Tibial artery (tissue), 4 donors: ENCODE measurements at places on chromosomes 1 and 21.
A peak's percentile ranks its signal among the peaks of the same experiment; 100 is the strongest.

- DNase-seq, result peak; percentile 73
Measured at GRCh38 chr1:229625071-229625914, 629 bp downstream of the TAF5L start.

- no peak for DNase-seq
Measured at GRCh38 chr1:41242342-41243078, 404 bp upstream of the SCMH1 start.

DNA sequence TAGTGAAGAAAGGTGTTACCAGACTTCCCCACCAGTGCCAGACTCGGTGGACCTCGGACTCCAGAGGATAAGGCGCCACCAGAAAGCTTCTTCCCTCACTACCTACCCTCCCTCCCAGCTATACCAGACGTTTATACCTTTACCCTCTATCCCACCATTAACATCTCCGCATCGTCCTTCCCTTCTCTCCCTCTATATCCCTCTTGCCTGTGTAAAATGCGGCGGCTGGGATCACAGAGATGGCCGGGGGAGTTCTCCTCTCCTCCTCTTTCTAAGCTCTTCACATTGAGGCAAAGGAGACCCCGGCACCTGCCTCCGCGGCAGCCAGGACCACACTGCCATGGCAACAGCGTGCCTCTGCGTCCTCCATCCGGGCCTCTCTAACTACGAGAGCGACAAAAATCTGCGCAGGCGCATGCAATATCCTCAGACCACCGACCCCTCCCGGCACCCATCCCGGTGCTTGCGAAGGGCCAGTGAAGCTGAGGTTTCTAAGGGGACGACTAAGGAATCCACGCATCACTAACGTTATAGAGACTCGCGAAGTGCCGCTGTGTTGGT, at the start of gene CCDC181:
CCDC181 (minus strand) TSS at position 394 of the 561 bp plus-strand sequence. CDS start 2,547 bp downstream, outside the sequence.
- peak; percentile 27 for DNase-seq

- peak; percentile 72 for DNase-seq
Measured at GRCh38 chr1:67831850-67832513, 1.3 kb downstream of the GNG12 start.

- no peak for DNase-seq
Measured at GRCh38 chr1:202160377-202160940, at the start of gene PTPN7. Gene PTPN7 (minus strand): TSS chr1:202160602. CDS start chr1:202159402, 1,200 bp downstream.

DNA sequence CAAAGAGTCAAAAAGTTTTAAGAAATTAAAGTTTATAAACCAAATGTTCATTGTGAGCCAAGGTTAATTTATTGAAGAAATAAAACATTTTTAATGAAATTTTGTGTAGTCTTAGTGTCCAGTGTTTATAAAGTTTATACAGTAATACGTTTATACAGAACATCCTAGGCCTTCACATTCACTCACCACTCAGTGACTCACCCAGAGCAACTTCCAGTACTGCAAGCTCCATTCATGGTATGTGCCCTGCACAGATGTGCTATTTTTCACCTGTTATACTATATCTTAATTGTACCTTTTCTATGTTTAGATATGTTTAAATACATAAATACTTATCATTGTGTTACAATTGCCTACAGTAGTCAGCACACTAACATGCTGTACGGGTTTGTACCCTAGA, 33.6 kb downstream of the TYW3 start:
- DNase-seq, result no peak

- no peak for DNase-seq
Measured at GRCh38 chr1:66521721-66522365, 12.1 kb upstream of the SGIP1 start.

DNA sequence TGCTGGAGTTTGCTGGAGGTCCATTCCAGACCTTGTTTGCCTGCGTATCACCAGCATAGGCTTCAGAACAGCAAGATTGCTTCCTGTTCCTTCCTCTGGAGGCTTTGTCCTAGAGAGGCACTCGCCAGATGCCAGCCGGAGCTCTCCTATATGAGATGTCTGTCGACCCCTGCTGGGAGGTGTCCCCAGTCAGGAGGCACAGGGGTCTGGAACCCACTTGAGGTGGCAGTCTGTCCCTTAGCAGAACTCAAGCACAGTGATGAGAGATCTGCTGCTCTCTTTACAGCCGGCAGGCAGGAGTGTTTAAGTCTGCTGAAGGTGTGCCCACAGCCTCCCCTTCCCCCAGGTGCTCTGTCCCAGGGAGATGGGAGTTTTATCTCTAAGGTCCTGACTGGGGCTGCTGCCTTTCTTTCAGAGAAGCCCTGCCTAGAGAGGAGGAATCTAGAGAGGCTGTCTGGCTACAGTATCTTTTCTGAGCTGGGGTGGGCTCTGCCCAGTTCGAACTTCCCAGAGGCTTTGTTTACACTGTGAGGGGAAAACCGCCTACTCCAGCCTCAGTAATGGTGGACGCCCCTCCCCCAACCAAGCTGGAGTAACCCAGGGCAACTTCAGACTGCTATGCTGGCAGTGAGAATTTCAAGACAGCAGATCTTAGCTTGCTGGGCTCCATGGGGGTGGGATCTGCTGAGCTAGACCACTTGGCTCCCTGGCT, 205.0 kb downstream of the GPR52 start:
- no peak for DNase-seq

DNA sequence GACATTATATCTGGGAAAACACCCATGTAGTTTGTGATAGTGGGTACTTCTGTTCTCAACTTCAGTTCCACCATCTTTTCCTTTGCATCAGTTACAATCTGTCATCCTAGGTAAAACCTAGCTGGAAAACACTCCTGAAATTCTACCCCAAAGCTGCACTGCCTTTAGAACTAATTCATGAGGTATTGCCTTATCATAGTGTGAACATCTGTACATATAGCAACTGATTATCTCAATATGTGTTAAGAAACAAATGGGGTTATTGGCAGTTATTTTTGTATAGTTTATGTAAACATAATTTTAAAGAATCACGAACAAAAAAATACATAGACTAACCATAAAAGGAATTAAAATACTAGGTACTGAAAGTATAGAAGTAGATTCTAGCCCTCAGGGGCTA, 6.4 kb upstream of the NEK7 start:
- DNase-seq, result no peak

GRCh38 chr1:21659099-21659923, 9.8 kb downstream of the RAP1GAP start:
- peak; percentile 60 for DNase-seq
